ENCODE measurements at places on chromosomes 5 and 9.

GRCh38 chr9:35470894-35471293 lies 19.0 kb upstream of the RUSC2 start:
- DNase-seq = no peak

DNA sequence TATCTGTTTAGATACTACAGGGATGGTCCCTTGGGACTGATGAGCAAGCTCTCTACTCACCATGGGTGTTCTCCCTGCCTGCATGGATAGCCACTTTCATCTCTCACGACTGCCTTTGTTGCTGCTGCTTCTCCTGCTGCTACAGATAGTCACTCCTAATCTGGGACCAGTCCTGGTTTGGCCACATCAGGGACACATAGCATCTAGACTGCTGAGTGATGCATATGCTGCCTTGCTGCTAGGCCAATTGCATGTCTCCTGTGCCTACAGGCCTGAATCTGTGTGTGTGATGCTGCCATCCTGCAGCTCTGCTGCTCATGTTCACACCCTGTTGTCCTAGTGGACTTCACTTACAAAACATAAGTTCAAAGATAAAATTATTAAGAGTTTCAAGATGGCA lies 297.1 kb downstream of the HCN1 start:
- DNase-seq = no peak

GRCh38 chr9:105333811-105334210 lies 89.4 kb downstream of the SLC44A1 start:
- DNase-seq = no peak

- DNase-seq = no peak
Observed at GRCh38 chr5:96648023-96648422, 14.2 kb upstream of the CAST start.

GRCh38 chr9:12819436-12820185 lies 44.8 kb downstream of the LURAP1L start:
- DNase-seq = no peak

DNA sequence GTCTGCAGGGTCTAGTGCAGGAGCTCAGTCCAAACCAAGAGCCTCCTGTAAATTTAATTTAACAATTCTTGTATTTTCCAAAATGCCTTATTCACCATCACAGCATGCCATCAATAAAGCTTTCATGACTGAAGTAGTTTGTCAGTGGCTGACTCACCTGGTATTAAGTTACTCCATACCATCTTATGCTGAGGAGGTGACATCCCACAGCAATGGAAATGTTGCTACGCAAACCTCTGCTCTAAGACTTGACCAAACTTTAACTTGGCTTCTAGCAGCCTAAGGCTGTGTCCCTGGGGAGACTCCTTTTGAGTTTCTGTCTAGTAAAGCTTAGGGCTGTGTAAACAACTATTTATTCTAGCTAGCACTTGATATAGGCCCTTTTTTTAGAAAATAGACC lies 1231.3 kb upstream of the CDH18 start:
- no peak for DNase-seq

- DNase-seq = no peak
Observed at GRCh38 chr9:70390933-70391341, 23.5 kb downstream of the KLF9 start.

- no peak for DNase-seq
Observed at GRCh38 chr9:133160742-133161546, 2.8 kb downstream of the GBGT1 start.

- no peak for DNase-seq
Observed at GRCh38 chr5:73706963-73707362, 81.0 kb downstream of the ARHGEF28 start.

DNA sequence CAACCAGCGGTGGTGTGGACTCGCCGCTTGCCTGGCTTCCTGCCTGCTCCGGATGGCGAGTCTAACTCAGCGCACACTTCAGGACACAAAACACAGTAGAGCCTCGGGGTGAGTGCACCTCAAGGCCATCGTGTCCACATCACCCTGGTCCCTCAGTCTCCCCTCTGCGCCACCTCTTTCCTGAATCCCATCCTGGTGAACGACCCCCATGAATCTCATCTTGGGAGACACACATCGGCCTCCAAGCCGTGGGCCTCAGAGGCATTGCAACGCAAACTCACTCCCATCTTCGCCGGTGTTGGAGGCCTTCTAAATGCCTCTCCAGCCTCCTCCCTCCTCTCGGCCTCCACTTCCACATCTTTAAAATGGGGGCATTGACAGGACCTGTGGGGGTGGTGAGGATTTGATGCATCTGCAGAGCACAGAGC lies 124.3 kb downstream of the COL23A1 start:
- no peak for DNase-seq

DNA sequence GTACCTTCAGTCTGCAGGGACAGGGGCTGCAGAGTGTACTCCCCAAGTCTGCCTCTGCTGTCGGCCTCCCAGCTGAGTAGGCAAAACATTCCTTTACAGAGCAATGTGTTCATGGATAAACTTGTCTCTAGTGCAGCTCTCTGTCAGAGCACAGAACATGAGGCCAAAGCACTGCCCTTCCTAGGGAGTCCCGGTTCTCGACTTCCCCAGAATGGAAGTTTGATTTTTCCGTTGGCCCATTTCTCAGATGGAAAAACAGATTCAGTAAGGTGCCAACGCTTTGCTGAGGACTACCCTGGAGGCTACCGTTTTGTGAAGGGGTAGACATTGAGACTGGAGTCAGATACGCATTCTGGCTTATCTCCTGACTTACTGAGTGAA lies 422 bp upstream of the TRIM32 start:
- DNase-seq = no peak

DNA sequence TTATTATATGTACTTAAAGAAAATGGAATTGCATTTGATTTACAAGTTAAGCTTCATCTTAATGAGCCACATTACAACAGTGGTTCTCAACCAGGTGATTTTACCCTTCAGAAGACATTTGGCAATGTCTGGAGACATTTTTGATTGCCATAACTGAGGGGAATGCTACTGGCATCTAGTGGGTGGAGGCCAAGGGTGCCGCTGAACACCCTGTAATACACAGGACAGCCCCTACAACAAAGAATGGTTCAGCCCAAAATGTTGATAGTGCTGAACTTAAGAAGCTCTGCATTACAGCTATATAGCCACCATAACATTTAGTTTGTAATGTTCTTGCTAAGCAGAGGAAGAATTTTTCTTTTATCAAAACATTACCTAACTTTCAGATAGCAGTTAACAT lies 103.1 kb downstream of the PAM start:
- no peak for DNase-seq

DNA sequence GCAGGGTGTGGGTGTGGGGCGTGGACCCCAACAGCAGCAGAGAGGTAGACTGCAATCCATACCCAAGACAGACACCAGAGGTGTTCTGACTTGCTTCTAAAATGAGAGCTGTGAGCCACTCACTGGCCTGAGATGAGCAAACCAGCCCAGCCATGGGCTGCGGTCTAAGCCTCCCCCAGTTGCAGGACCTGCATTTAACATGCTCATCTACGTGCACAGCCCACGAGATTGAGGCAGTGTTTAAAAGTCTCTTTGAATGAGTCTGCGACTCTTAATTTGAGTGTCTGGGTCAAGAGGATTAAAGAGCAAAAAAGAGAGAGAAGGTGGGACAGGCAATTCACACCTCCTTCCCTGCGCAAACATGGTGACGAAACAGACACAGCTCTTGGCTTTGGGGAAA lies 5.9 kb downstream of the SURF4 start:
- no peak for DNase-seq

DNA sequence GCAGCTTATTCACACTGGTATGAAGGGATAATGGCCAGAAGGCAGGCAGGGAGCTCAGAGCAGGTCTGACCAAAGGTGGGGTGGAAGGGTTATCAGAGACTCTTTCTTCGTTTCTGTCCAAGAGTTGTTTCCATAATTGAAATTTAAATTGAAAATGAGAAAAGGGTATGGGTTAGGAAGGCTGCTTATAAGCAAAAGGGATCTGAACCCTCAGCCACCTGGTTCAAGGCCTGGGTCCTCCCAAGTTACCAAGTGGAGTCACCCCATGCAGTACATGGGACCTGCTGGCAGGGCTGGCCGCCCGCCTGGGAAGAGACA lies 17.8 kb downstream of the EEIG1 start:
- DNase-seq = no peak

DNA sequence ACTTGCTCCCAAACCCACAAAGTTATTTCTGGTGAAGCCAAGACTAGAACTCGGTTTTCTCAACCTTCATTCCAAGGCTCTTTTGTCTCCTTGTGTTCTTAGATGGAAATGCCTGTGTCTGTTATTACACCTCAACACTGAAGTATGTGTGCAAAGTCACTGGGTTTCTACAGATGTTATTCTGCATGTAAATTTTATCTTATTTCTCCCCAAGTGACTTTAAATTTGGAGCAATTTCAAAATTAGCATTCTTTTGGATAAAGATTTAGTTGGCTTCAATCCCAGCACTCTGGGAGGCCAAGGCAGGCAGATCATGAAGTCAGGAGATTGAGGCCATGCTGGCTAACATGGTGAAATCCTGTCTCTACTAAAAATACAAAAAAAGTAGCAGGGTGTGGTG lies 104.4 kb upstream of the GNA14 start:
- no peak for DNase-seq

DNA sequence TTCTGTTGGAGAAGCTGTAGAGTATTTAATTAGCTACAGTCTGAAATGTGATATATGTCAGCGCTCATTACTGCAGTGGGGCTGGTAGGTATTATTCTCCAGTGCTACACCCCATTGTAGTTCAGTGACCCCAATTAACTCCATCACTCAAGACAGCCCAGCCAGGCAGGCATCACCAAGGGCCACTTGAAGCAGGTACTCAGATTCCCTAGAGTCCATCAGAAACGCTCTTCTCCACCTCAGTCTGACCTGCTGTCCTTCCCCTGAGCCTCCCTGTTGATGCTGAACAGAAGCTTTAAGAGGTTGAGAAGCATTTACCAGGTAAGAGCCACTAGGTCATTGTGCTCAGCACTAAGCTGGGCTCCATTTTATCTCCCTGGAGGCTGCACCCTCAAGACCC lies 71.8 kb downstream of the GALNT10 start:
- DNase-seq = no peak

DNA sequence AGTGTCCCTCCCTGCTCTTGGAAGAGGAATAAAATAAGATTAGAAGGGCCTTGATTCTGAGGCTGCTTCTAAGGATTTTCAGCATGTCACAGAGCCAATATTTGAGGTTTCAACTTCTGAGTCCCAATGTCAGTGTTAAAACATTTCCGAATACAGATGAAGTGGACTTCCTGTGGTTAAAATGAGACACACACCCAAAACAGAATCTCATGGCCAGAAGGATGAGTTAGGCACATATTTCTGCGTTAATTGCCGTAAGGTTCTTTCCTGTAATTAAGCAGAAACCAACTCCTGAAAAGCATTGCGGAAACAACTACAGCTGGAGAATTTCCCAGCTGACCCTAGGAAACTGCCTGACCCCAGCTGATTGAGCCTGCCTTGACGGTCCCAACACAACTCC lies 10.4 kb upstream of the ZNF354B start:
- DNase-seq = no peak

- no peak for DNase-seq
Observed at GRCh38 chr9:14532456-14533115, 160.6 kb downstream of the ZDHHC21 start.

DNA sequence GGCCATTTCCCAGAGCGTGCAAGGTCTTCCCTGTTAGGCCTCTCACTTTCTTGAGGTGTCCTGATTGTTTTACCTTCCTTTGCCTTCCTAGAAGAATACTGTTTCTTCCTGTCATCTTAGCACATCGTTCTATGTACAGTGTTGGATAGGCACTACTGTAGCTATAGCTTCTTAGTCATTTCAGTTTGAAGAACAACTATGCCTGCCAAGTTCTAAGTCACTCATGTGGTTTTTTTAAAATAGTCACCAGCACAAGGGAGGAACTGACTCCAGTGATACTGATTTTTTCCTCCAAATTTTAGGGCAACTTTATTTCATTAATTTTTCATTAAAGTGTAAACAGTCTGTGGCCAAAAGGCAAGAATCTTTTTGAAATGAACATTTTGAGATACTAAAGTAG lies 122.4 kb upstream of the NR5A1 start:
- no peak for DNase-seq
